ENCODE measurements at places on chromosomes 7 and 10.

DNA sequence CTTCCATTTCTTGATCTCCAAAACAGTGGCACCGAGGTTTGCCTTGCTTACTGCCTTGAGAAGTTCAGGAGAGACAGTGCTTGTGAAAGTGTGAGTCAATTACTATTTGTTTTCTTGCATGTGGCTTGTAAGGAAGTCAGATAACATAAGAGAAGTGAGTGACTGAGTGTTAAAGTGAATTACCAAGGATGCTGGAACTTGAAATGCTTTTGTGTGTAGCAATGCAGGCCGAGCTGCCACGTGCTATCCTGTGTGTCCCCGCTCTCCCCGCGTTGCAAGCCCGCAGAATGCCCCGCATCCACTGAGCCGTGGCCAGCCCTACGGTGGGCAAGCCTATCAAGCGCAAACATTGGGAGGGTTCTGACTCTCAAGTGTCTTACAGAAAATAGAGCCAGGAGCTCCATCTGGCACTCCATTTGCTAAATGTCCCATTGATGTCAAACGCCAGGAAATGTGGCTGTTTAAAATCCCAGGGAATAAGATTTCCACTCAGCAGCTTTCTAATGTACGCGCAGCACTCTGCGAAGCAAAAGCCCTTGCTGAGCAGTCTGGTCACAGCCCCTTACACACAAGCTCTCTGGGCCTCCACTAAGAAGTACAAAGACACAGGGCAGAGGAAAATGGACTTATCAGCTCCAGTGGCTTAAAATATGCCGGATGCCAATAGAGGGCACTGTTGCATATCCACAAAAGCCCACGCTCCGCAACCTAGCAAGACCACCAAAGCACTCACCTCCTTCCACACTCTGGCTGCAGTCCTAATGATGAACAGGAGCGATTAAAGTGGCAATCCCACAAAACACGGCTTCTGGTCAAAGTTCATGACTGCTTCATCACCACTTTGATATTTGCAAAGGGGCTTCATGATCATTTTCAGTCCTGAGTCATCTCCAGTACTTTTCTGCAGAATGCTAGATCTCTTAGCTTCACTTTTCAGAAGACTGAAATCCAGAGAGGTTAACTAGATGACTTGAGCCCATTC lies 158.0 kb upstream of the ITGB1 start:
- DNase-seq: no peak

GRCh38 chr10:5589661-5590511 lies 65.1 kb downstream of the CALML3 start:
- no peak for DNase-seq

DNA sequence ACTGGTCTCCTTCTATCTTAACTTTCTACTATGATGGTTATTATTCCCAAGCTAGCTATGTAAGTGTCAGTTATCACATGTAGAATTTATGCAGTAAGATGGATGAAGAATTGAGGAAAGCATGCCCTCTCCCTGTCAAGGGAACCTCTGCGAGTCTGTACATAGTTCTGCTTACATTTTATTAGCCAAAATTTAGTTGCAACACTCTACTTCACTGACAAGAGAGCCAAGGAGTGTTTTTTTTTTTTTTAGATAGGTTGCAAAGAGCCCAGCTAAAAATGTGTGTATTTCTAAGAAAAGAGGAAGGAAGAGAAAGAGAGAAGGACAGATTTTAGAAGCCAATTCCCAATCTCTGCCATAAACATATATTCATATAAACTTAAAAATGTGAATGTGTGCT lies 357.7 kb upstream of the LRRN3 start:
- no peak for DNase-seq

- DNase-seq: no peak
Observed at GRCh38 chr7:155963771-155964195, 151.5 kb upstream of the SHH start.

- DNase-seq: no peak
Observed at GRCh38 chr7:47038621-47039020, 543.3 kb downstream of the TNS3 start.

- DNase-seq: no peak
Observed at GRCh38 chr7:33868166-33868565, 37.2 kb upstream of the BMPER start.

GRCh38 chr7:87999261-87999660 lies 65.2 kb downstream of the ADAM22 start:
- no peak for DNase-seq

- DNase-seq: no peak
Observed at GRCh38 chr7:46934198-46934825, 647.6 kb downstream of the TNS3 start.

DNA sequence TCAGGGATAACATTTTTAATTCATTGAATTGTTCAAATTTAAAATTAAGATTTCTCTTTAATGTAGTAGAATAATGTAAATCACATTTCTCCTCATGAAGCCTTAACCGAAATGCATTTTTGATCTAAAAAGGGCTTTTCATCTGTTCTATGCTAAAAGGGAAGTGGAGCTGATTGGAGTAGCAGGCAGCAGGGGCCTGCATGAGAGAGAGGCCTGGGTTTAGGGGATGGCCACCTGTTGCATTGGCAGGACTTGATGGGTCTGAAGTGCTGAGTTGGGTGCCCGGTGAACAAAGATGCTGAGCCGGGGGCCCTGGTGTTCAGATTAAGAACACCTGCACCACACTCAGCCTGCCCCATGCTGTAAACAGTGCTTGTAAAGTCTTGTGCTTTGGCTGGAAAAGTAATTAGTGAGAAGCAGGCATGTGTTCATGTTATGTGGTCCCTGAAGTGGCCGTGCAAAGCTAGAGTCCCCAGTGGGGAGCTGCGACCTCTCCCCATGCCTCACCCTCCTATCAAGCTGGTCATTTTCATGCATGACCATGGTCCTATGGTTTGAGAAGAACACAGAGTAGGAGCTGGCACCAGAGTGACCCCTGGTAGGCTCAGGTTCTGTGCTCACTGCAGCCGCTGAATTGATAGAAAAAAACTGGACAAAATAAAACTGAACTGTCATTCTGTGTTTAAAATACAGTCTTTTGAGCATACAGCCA lies 124.3 kb downstream of the ADCY1 start:
- no peak for DNase-seq

DNA sequence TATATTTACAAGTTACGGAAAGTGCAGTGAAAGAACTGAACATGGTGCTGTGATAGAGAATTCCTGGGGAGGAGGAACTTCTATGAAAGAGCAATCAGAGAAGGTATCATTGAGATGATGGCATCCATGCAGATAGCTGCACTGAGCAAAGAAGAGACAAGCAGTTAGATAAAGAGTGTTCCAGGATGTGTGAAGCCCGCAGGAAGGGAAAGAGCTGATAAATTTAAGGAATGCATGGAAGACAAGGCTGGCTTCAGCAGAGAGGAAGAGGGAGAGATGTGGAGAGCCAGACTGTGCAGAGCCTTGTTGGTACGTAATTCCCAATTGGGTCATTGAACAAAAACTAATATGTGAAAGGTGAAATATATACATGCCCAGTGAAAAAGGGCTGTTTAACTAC lies 538.9 kb downstream of the INHBA start:
- DNase-seq: no peak

- DNase-seq: no peak
Observed at GRCh38 chr7:134301592-134301991, 15.1 kb downstream of the SLC35B4 start.

GRCh38 chr7:105365541-105366534 lies 22.9 kb downstream of the SRPK2 start:
- no peak for DNase-seq

GRCh38 chr7:37352251-37352880 lies 96.3 kb downstream of the ELMO1 start:
- DNase-seq: no peak

DNA sequence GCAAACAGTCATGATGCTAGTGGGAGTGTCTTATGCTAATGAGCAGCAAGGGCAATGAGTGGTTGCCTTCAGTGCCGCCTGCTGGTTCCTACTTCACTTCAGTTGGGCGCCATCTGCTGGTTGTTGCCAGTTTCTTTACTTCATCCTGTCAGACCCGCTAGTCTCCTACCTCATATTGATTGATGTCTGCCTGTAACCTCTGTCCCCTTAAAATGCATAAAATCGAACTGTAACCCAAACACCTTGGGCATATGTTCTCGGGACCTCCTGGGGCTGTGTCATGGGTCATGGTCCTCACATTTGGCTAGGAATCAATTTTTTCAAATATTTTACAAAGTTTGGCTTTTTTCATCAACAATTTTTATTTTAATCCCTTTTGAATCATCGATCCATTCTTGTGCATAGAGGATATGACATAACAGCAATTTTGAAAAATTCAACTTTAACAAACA lies 62.8 kb upstream of the C7orf33 start:
- DNase-seq: peak; percentile 68

GRCh38 chr10:21449288-21449966 lies 76.1 kb downstream of the SKIDA1 start:
- DNase-seq: no peak

DNA sequence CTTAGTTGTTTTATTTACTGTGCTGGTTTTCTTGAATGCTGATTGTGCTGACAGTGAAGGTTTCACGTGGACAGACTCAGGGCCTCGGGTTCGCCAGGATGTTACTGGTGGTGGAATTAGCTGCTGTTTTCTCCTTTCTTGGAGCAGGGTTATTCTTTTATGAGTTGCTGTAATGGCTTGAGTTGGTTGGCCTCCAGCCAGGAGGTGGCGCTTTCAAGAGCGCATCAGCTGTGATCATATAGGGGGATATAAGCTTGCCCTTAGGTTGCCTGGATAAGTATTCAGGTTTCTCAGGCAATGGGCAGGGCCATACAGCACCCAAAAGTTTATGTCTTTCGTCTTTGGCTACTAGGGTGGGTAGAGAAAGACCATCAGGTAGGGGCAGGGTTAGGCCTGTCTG lies 741.3 kb downstream of the PHTF2 start:
- DNase-seq: no peak

GRCh38 chr7:84274029-84274638 lies 79.5 kb upstream of the SEMA3A start:
- DNase-seq: no peak

DNA sequence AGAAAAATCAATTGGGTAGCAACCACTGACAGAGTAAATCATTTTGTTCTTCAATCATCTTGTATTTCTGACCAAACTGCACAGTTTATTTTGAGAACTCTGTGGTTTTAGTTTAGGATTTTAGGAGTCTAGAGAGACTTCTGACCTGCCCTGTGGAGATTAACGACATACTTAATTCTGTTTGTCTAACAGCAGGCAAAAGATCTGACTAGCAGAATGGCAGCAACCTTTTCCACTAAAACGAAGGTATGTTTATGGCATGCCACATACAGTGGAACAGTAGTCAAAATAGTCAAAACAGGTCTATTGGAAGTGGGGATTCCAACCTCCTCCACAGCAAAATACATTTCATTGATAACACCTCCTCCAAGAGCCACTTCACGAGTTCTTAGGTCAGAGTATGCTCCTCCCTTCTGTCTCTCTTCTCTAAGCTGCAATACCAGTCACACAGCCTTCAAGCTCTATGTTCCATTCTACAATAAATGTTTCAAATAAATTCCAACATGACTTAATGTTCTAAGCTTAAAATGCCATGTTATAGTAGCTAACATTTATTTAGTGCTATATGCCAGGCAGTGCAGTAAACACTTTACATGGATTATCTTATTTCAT lies 34.4 kb downstream of the NRCAM start:
- DNase-seq: no peak

DNA sequence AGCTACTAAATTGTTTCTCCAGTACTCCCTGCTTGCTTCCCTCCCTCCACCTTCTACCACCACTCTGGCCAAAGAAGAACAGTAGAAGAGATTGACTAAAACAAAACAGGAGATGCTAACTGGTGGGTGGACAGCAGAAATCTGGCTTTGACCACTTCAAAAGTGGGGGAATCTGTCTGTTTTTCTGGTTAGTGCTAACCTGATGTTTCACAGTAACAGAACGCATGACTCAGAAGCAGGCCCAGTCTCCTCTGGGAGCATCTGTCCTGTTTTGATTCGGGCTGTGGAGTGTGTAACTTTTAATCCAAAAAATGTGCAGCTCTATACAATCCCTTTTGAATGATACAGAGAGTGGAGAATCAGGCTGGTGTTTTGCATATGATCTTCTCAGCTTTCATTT lies 32.7 kb upstream of the ZNF438 start:
- DNase-seq: no peak

- no peak for DNase-seq
Observed at GRCh38 chr10:101643546-101643945, 51.4 kb downstream of the FBXW4 start.

DNA sequence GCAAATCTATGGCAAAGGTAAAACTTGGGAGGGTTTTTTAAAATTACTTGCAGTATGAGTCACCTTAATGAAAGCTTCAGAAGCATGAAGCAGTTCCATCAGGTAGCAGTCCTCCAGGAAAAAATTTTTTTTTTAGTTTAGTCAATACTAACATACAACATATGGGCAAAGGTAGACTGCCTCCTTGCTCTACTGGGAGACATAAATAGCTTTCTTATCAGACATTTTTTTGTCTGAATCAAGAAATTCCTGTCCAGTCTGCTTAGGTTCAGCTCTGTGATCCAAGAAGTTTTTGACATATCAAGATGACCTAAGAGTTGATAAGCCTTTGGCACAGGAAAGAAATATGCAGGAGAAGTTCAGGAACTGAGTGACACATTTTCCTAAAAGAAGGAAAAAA lies 171.5 kb upstream of the TCF7L2 start:
- no peak for DNase-seq

DNA sequence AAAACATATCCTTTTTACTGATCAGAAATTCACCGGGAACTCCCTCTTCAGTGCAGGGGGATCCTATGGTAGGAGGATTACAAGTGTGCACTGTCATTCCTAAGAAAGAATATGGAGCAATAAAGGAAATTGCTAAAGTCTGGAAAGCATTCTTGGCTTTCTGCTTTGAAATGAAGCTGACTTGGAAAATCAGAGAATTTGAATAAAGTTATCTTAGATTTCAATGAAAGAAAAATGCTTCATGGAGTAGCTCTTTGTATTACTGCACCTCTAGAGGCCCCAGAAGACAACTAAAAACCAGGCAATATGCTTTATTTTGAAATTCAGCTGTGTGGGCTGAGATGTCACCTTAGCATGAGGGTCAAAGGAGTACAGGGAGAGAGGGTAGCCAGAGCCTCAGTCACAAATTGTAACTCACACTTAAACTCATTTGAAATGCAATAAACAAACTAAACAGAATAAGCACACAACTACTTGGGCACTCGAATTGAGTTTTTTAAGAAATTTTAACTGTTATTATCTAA lies 102.5 kb downstream of the IMMP2L start:
- DNase-seq: no peak

DNA sequence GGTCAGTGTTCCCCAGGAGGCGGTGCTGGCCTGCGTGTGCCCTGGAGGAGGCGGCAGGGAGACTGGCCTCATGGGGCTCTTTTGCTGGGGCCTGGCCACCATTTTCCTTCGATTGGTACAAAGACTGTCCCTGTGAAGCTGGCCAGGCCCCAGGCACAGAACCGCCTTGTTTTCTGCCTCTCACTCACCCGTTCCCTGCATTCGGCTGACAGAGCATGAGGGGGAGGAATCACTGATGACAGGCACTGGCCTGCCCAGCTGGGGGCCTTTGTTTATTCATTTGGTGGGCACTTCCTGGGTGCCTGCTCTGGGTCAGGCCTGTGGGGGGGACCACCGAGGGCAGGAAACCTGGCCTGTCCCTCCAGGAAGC lies 139.2 kb downstream of the FAM53B start:
- DNase-seq: no peak

- DNase-seq: no peak
Observed at GRCh38 chr7:94223375-94224084, 171.2 kb upstream of the COL1A2 start.

- DNase-seq: no peak
Observed at GRCh38 chr10:47418321-47418720, 34.2 kb upstream of the ZNF488 start.

GRCh38 chr7:116227678-116228239 lies 17.4 kb downstream of the TES start:
- no peak for DNase-seq
